Urothelium cell line (cell line): ENCODE measurements at places on chromosomes 3 and 15.
A peak's percentile ranks its signal among the peaks of the same experiment; 100 is the strongest.

DNA sequence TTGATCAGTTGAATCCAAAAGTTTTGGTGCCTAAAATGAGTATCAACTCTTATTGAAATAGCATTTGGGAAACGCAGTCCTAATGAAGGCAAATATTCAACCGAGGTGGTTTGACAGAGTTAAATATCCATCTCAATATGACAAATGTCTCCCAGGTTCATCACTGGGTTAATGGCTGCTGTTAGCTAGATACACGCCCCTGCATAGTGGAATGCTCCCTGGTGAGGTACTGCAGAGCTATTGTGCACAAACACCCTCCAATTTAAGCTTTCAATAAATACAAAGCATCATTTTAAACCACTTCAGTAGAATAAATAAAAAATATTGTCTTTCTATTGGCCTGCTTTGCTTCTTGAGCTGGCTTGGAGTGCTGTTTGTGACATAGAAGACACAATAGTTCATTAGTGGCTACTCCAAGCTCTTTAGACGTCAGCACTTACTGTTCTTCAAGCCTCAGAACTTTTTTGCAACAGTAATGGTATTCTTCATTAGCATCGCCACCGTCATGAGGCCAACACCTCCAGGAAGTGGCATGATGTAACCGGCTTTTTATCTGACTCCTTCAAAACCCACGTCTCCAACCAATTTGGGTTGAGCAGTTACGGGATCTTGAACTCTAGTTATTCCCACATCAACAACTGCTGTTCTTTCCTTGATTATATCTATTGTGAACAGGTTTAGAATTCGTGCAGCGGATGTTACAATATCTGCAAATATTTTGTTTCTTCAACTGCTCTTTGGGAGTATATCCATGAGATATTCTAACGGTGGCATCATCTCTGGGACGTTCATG, 1159.6 kb upstream of the EPHA6 start:
- DNase-seq = peak; percentile 25

GRCh38 chr15:31468911-31469785, 142.5 kb downstream of the KLF13 start:
- no peak for DNase-seq

GRCh38 chr3:63022114-63022513, 146.9 kb upstream of the CADPS start:
- DNase-seq = no peak

DNA sequence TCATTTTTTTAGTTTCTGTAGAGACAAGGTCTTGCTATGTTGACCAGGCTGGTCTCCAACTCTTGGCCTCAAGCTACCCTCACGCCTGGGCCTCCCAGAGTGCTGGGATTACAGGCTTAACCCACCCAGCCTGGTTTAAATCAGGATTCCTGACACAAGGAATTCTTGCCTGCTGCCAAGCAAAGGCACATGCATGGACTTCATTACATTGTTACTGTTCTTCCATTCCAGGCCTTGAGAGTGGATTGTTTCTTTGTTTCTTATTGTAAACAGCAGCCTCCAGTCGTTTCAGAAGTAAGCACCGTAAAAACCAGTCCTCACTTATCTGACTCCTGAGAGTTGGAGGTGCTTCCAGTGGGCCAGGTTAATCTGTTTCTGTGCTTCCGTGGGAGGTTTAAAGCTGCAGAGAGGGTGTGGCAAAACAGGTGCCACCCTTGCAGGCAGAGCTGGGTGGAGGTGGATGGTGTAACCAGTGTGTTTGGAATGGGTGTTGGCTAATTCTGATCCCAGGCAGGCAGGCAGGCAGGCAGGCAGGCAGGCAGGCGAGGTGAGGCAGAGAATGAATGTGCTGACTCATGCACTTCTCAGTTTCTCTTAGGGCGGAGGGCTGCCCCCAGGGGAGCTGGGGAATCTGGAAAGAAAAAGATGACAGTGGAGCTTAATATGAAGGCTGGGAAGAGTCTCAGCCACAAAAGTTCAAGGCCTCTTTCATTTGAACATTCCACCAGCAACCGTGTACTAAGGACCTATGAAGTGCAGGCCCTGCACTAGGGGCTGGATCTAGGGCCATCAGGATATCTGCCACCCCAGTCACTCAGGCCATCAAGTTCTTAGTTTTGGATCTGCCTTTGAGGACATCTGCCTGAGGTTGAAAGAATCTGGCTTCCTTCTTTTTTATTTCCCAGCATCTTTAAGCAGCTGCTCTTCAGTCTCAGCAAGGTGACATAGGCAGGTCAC, 37.0 kb upstream of the CDCP1 start:
- DNase-seq = peak; percentile 82

GRCh38 chr3:49519916-49520385, 34.3 kb upstream of the BSN start:
- DNase-seq = no peak

- DNase-seq = peak; percentile 47
Observed at GRCh38 chr3:193851941-193852674, 259.1 kb downstream of the OPA1 start.
